ENCODE measurements at places on chromosomes 5 and 9.
A peak's percentile ranks its signal among the peaks of the same experiment; 100 is the strongest.

DNA sequence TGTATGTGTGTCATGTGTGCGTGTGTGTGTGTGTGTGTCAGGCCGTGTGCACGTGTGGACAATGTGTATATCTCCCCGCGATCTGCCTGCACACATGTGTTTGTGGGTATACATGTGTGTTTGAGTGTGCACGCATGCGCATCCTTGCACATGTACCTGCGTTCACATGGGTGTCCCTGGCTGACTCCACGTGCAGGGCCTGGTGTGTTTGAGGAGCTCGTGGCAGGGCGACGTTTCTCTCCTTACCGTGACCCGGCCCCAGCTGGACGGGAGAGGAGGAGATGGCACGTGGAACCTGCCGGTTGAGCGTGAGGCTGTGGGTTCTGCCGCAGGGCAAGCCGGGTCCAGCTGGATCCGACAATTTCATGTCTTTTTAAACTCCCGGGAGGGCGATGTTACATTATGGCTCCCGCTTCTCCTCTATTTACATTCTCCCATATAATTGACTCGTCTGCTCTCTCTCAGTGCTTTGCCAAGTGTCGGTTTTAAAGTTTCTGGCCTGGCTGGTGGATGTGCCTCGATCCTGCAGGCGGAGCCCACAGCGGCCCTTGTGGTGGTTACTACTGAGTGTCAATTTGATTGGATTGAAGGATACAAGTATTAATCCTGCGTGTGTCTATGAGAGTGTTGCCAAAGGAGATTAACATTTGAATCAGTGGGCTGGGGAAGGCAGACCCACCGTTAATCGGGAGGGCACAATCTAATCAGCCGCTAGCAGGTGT is 5.9 kb downstream of the COL5A1 start:
- DNase-seq = no peak

DNA sequence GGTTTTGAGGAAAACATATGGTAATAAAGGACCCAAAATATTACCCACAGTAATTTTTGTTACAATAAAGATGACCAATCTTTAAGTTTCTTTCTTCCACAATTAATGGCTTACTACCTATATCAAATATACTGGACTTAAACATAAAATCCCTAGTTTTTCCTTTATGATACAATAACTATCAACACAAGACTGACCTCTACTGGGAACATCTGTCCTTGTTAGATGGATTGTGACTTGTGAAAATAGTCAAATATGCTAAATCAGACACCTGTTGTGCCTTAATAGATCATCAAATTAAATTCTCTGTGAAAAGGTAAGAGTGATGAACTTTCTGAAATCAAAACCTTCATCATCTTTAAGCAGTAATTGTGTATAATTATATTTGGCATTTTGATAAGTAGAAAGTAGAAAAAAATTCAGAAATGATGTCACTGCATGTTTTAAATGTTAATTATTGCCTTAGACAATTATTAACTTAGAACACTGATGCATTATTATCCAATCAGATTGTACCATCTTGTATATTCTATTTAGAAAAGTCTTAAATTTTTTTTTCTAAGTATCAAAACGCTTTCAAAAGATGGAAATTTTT is 113.6 kb downstream of the DEPDC1B start:
- no peak for DNase-seq

GRCh38 chr5:53350368-53350767 is 130.1 kb upstream of the FST start:
- DNase-seq = no peak

- DNase-seq = no peak
These were observed 105.3 kb downstream of the RASGRF2 start for GRCh38 chr5:81065492-81065891.

DNA sequence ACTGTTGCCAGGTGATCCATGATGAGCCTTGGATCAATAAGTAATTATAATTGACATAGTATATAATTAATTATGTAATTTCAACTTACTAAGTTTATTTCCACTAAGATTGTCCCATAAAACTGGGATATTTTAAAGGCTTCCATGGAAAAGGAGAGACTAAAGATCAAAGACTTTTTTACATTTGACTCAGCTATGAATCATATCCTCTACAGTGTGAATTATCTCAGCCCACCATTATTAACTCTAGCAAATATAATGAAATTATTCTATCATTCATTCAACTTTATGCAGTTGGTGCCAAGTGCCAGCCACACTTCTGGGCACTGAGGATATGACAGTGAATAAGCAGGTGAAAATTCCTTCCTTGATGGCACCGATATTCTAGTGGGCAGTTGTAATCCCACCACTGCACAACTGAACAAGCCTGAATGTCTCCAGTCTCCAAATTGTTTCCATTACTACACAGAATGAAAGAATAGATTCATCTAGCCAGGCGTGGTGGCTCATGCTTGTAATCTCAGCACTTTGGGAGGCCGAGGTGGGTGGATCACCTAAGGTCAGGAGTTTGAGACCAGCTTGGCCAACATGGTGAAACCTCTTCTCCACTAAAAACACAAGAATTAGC is 21.9 kb upstream of the TXN start:
- no peak for DNase-seq

DNA sequence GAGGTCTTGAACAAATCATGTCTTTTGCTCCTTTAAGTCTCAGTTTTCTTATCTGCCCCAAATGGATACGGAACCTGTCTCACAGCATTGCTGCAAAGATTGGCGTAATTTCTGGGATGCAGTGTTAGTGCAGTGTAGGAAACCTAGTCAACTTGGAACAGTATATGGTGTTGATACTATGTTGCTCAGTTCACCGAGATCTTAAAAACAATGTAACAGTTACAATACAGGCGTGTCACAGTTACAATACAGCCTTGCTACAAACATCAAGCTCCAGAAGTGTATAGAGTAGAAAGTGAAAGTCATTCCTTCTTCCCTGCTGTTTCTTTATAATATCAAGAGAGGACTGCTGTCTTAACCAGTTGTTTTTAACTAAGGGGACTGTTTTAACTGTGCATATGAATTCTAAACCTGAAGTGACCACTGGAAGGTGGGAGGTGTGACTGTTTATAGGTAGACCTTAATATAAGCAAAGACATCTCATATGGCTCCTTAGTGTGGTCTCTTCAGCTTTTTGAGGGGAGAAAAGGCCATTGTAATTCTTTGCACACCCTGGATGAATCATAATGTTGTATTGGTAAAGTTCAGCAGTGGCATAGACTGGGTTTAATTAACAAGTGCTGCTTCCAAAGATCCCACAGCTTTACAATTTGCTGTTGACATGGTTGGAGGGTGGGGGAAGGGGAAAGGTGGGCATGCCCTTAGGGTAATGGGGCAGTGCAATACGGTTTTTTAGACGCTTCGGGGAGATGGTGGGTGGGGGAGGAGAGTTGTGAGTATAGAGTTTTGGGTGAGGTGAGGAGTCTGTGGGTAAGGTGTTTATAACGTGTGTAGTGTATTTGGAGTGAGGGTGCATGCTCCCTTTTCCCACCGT is 12.9 kb downstream of the PRRC2B start:
- no peak for DNase-seq

DNA sequence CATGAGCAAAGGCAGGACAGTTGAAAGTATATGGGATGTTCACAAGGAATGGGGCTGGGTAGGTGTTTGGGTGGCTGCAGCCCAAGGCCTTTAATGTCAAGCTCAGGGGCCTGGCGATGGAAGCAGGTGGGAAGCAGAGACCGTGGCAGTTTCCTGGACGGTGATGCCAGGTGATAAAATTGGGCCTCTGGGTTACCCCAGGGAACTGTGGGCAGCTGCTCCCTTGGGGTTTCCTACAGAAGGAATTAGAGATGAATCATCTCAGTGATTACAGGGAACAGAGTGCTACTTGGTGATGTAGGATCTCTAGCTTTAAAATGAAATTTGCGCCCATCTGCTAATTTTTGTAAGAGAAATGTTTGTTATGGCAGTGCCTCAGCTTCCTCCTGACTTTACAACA is 39.2 kb downstream of the TSTD2 start:
- DNase-seq = no peak

DNA sequence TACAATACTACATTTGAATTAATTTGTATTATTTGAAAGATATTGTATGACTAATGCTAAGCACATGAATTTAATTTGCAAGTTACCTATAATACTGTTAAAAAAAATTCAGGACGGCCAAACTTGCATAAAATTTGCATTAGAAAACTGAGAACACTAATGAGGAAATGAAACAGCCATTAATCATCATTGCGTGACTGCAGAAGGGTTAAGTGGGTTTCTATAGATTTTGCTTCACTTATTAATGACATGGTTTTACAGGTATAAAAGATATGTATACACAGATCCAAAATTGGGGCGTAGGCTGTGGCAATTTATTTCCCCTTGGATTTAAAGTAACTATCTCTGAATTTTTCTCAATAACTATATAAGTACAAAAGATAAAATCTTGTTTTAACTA is 882.6 kb downstream of the PTPRD start:
- DNase-seq = no peak

DNA sequence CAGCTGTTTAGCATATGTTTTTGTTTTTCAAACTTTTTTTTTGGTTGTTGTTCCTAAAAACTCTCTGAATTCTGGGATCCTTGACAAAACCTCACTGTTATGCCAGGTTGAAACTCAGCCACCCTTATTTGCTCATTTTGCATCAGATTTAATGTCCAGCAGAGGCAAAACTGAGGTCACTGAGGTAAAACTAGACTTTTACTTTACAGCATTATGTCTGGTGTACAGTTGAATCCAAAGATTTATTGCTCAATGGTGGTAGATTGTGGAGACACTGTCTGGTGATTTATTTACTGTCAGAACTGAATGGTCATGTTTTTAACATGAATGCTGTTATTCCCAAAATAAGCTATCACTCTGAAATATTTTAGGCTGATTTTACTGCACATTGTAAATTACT is 87.9 kb downstream of the FBXL7 start:
- DNase-seq = no peak

- DNase-seq = no peak
These were observed 204.2 kb upstream of the KLF4 start for GRCh38 chr9:107693625-107694326.

GRCh38 chr5:167393358-167393757 is 898.1 kb upstream of the WWC1 start:
- no peak for DNase-seq

DNA sequence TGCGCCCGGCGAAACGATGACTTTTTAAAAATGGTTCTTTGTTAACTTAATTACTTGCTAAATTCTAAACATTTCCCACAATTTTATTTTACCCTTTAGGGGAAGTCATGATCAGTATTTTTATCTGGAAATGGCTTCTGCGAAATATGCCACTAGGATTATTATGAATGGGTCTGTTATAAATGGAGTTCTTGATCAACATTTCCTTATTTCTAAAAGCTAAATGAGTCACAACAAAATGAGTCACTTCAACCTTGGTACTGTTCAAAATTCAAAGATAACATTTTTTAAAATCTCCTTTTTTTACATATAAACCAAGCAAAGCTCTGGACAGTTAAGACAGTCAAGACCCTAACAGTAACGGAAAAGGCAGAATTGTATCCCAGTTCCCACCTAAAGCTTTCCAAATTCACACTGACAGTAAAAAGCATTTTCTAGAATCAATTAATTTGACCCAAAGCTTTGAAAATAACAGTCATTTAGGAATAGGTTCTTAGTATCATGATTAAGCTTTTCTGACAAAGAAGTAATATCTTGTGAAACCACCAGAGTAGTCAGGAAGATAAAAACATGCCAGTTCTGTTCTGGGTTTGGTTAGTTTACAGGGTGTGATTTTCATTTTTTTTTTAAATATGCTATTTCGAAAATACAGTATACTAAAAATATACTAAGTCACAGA is 81.7 kb downstream of the LHFPL2 start:
- DNase-seq = peak; percentile 37

DNA sequence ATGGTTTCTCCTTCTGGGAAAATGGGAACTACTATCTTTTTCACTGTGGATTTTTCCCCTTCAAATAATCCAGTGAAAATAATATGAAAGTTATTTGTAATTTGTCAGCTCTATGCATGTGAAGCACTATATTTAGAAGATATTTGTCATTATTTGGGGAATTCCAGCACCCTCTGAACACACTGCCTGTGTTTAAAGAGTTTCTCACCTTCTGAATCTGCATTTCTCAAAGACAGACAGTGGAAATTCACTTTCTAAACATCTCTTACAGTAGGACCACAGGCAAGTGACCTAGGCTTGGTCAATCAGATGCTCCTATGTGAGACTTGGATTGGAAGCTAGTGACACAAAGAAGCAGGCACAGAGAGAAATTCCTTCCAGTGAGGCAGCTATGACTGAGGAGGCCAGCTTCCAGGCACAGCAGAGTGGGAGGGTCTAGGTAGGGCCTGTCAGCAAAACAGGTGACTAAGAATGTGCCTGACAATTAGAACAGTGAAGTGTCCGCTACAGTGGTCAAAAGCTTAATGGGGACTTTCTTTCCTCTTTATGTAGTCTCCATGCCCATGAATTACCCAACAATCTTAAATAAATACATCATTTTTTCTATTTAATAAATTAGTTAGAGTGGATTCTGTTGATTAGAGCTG is 167.2 kb downstream of the HMHB1 start:
- no peak for DNase-seq
